ENCODE measurements at places on chromosomes 2 and 18.

DNA sequence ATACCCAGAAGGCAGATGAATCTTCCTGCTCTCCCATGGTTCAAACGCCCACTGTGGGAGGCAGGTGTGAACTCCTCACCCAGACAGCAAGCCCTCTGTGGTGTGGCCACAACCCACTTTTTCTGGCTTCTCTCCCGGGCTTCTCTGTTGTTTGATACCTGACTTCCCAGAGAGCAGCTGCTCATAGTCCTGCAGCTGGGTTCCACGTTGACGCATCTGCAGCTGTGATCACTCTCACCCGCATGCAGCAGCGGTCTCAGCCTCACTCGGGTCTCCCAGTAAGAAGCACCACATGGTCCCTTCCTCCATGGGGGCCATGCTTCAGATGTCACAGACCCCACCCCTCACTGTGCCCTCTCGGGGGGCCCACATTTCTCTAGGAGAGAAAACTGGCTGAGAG, 3.5 kb downstream of the ASPRV1 start:
- DNase-seq = no peak

- no peak for DNase-seq
Measured at GRCh38 chr2:121197369-121198091, 87.5 kb downstream of the TFCP2L1 start.

GRCh38 chr2:201349601-201350000, 7.5 kb downstream of the FLACC1 start:
- no peak for DNase-seq

GRCh38 chr18:32049393-32050171, 31.0 kb downstream of the RNF125 start:
- DNase-seq = no peak

DNA sequence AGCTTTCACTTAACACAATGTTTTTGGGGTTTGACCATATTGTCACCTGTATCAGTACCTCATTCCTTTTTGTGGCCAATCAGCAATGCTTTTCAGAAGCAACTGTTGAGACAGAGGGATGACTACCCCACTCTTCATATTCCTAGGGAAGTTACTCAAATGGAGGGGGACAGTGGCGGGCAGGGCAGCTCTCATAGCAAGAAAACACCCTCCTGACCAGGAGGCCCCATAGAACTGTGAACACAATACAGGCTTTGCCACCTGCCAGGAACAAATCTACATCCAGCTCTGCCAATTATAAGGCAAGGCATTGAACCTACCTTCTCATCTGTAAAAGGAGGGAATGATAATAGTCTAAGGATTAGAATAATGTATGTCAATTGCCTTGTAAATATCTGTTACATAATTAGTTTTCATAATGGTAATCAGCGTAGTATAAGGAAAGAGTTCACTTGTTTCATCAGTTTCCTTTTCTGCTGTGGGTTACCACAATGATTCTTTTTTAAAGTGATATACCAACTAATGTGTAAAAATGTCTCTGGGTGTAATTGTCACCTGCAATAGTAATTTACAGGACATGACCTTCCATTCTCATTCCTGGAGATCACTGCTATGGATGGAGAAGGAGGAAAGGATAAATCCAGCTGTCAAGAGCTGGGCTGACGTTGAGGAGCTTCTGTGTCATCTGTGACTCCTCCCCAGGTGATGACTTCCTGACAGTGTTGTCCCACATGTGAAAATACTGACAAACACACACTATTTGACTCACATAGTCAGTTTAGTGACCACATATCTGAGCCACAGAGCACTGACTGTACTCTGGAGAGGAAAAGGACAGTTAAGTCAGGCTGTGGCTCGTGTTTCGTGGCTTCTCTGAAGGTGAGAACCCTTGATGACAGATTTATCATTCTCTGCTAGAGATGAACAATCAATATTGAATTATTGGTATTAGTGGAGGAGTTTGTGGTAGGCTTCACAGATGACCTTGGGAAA, 13.5 kb downstream of the ALPK2 start:
- no peak for DNase-seq

DNA sequence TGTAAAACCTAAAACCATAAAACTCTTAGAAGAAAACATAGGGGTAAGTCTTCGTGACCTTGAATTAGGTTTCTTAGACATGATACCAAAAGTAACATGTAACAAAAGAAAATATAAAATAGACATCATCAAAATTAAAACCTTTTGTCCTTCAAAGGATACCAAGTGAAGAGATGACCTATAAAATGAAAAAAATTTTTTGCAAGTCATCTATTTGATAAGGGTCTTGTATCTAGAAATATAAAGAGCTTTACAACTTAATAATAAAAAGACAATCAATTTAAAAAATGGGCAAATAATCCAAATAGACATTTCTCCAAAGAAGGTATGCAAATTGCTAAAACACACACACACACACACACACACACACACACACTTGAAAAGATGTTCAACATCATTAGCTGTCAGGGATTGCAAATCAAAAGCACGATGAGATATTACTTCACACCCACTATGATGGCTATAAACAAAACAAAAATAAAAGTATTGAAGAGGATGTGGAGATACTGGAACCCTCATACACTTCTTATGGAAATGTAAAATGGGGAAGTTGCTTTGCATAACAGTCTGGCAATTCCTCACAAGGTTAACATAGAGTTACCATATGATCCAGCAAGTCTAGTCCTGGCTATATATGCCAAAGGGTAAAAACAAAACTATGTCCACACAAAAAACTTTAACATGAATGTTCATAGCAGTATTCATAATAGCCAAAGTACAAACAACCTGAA, 23.3 kb downstream of the SPDYA start:
- no peak for DNase-seq

DNA sequence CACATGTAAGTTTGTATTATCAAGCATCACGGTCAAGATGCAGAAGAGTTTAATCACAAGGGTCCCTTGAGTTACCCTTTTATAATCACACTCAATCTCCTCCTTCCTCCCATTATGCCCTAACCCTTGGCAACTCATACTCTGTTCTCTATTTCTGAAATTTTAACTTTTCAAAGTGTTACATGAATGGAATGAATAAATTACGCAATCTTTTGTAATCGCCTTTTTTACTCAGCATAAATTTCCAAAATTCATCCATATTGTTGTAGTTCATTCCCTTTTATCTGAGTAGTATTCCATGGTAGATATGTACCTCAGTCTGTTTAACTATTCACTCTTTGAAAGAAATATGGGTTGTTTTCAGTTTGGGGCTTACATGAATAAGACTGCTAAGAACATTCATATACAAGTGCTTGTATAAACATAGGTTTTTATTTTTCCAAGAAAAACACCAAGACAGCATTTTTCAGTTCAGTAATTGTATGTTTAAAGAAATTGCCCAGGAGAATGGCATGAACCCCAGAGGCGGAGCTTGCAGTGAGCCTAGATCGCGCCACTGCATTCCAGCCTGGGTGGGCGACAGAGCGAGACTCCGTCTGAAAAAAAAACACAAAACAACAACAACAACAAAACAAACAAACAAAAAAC, 430.9 kb upstream of the KCNH7 start:
- DNase-seq = no peak

GRCh38 chr2:80527119-80527518, 222.6 kb upstream of the LRRTM1 start:
- DNase-seq = no peak

- no peak for DNase-seq
Measured at GRCh38 chr18:10029711-10030110, 115.9 kb downstream of the VAPA start.

GRCh38 chr18:41600693-41601391, 354.2 kb upstream of the PIK3C3 start:
- DNase-seq = no peak

DNA sequence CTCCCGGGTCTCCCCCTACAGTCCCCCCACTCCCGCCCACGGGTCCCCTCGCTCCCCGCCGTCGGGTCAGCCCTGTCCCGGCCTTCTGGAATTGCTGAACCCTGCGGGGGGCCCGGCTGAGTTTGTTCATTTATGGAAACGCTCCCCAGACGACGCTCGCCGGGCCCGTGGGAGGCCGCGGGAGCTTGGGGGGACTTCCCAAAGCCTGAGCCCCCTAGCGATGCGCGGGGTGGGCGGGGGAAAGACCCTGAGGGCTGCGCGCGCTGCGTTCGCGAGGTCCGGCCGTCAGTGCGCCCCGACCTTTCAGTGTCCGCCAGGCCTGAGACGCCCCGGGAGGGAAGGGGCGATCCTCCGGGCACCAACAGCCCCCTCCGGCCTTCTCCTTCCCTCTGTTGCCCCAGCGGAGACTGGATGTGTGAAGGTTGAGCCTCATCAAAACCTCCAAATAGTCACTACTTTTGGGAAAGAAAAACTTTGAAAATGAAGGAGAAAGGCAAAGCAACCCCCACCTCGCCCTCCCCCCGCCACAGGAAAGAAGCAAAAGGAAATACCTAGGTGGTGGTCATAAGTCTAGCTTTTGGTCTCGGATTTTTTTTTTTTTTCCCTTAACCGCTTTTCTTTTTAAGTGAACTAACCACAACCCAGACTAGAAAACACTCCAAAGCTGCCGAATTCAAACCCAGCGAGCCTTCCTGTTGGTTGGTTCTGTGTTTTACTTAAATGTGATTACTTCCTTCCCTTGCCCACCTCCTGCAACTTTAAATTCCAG, 509 bp upstream of the CYS1 start:
- DNase-seq = no peak

GRCh38 chr18:183769-184168, 25.4 kb downstream of the USP14 start:
- no peak for DNase-seq

- DNase-seq = no peak
Measured at GRCh38 chr2:887639-888038, 63.0 kb upstream of the SNTG2 start.

- DNase-seq = no peak
Measured at GRCh38 chr2:102041351-102041750, 49.6 kb downstream of the IL1R2 start.

- DNase-seq = no peak
Measured at GRCh38 chr18:1273469-1273868, 368.8 kb downstream of the ADCYAP1 start.

- DNase-seq = no peak
Measured at GRCh38 chr2:134846213-134846612, 7.8 kb downstream of the ACMSD start.

DNA sequence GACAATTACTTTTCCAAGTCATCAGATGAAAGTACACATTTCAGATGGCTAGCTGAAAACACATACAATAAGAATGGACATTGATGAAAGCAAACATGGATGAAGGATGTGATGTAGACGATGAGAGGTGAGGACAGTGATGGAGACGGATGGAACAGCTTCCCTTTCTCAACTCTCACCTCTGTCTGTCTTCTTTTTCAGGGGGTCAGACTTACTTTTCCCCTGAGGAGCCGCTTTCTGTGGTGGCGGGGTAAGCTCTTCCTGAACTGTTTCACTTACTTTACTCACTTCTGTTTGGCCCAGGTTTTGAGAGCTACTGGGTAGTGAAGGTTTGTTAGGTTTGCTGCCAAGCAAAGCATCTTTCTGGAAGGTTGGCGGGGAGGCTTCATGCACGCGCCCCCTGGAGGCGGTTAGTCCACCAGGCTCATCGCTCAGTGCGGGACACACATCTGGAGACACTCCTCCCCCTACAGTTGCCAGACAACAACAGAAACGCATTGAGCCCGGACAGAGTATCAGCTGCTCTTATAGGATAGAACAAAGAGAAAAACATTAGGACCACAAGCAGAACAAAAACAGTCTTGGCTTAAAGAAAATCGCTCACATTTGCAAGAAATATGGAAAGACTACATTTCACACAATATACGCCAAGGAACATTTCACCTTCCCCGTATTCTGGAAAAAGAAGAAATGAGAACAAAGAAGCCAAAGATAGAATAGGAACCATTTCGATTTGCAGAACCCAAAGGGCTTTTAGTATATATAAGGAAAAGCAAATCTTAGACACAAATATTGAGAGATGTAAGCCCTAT, 90.5 kb downstream of the MYOM1 start:
- DNase-seq = no peak

DNA sequence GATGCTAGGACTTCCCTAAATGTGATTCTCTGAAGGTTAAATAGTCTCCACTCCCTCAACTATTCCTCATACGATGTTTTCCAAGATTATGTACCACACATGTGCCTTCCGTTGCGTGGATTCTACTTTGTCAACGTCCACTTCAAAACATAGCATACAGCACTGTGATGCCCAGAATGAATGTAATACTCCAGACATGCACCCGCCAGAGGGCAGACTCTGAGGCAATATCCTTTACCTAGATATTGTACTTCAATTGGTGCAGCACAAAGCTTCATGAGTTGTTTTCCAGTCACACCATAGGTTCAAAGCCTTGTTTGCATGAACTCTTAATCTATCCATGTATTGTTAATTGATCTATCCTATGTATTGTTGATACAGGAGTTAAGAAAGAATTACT, 201.0 kb upstream of the NABP1 start:
- no peak for DNase-seq

- DNase-seq = no peak
Measured at GRCh38 chr2:7953195-7953594, 728.7 kb upstream of the ID2 start.
